COR-L47 (cell line): ENCODE measurements at places on chromosomes 6 and 20.

DNA sequence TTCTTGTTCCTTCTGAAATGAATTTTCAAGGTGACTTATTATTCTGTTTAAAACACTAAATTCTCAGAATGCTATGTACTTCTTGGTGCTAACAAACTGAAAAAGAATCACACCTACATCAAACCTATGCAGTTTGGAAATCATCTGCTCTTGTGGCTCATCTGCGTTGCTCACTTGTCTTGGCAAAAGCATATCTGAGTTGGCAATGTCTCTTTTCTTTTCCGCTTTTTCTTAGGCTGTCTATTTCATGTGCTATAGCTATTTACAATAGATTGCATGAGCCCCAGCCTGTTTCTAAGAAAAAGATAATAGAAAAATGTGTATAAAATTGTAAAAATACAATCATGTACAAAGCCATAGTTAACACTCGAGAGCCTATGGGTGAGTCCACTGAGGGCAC is 348.9 kb upstream of the AGPAT4 start:
- DNase-seq = no peak

GRCh38 chr20:53937339-53937741 is 133.1 kb downstream of the BCAS1 start:
- no peak for DNase-seq

DNA sequence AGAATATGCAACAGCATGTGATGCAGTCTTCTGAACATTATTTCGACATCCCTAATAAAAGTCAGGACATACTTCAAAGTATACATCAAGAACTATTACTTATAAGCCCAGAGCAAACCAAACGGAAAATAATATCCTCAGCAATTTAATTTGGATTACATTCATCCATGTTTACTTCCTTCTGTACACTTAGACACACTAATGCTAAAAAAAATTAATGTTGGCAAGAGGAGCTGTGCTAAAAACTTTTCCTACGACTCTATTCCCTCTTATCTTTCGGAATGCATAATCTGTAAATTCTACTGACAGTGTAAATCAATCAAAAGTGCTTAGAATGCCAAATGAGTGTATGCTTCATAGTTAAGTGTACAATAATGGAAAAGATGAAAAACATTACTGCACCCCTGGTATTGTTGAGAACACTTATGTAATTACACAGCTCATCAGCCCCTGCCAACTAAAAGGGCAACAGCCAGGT is 301.2 kb upstream of the HSF2 start:
- no peak for DNase-seq

- peak; percentile 31 for DNase-seq
These were observed 25.2 kb downstream of the PACSIN1 start for GRCh38 chr6:34491091-34491430.

DNA sequence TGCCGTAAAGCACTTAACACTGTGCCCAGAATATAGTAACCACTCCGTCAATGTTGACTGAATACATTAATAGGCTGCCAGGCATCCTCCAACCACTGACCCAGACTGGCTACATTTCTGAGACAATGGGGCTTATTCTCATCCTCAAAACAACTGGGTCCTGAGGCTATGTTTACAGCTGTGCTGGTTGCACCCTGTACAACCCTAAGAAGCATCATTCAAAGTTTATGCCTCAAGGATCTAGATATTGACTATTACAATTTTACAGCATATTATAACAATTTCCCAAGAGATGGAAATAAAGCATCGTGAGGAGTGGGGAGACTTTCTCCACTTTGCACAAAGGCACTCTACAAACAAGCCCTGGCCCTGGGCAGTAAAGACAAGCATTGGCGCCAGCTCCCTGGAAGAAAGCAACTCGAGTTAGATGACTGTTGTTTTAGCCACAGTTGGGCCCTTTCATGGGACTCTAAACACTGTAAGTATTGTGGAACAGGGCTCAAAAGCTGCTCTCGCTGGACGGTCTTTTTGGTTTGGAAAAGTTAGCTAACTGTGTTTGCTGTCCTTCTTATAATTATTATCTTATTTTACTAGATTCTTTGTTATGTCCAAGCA is 30.2 kb downstream of the MYLIP start:
- DNase-seq = no peak

DNA sequence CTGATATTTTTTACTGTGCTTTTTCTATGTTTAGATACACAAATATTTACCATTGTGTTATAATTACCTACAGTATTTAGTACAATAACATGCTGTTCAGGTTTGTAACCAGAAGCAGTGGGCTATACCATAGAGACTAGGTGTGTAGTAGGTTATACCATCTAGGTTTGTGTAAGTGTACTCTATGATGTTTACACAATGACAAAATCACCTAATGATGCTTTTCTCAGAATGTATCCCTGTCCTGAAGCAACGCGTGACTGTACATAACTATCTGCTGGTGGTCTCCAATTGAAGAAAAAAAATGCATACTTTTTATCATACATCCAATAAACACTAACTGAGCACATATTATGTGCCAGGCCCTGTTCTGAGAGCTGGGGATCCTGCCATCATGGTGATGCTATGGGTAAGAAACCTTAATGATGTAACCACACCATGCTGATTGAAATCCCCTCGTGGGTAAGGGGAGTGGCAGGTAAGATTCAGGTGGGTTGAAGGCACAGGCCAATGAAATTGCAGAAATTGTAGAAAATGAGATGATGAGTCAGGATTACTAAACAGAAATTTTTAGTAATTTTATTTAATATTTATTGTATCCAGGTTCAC is 76.8 kb downstream of the FYN start:
- DNase-seq = no peak

DNA sequence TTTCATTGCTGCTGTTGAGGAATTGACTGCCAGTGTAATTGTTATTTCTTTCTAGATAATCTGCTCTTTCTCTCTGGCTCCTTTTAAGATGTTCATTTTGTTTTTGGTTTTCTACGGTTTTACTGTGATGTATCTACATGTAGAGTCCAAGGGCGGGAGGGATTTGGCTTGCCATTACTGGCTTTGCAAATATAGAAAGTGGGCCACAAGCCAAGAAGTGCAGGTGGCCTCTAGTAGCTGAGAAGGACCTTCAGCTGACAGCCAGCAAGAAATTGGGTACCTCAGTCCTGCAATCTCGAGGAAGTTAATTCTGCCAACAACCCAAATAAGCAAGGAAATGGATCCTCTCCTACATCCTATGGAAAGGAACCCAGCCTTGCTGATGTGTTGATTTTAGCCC is 42.8 kb upstream of the GLP1R start:
- peak; percentile 75 for DNase-seq

DNA sequence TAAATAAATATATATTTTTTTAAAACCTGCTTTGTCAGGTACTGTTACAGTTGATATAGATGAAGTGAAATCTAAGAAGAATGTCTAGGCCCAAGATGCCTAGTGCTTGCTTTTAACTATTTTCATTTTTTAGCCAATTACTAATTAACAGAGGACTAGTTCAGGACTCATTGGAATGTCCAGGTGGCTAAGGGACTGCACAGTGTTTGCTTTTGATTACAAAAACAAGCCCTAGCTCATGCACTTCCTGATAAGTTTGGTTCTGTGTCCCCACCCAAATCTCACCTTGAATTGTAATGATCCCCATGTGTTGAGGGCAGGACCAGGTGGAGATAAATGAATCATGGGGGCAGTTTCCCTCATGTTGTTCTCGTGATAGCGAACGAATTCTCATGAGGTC is 417.1 kb downstream of the PLCB1 start:
- no peak for DNase-seq

GRCh38 chr6:69816026-69816425 is 19.2 kb upstream of the LMBRD1 start:
- DNase-seq = no peak

GRCh38 chr20:59117526-59117925 is 46.1 kb upstream of the ZNF831 start:
- no peak for DNase-seq

GRCh38 chr20:43293068-43293786 is 103.5 kb upstream of the PTPRT start:
- no peak for DNase-seq

DNA sequence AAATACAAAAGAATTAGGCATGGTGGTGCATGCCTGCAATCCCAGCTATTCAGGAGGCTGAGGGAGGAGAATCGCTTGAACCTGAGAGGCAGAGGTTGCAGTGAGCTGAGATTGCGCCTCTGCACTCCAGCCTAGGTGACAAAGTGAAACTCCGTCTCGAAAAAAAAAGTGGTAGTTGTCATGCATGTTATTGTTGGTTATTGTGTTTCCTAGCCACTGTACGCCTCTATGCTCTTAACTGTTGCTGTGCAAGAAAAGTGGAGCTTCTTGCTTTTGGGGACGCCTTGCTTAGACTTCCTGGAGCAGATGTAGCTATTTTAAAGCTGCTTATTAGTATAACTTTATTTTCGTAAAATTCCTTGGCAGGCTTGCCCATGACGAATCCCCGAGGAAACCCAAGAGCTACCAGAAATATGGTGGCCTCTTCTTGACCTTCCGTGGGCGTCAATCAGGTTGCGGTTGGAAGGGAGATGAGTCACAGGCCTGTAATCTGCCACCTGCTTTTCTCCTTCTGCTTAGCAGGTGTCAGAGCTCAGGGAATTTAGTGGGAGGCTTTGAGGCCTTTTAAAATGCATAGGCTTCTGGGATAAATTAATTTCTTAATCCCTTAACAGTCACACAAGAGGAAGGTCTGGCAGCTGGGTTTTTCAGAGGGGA is 17.3 kb downstream of the GABRR2 start:
- DNase-seq = no peak

GRCh38 chr20:46850416-46850815 is 44.2 kb upstream of the EYA2 start:
- no peak for DNase-seq

- no peak for DNase-seq
These were observed 9.2 kb downstream of the ZHX3 start for GRCh38 chr20:41308290-41308711.

GRCh38 chr6:123967905-123968304 is 164.2 kb downstream of the NKAIN2 start:
- peak; percentile 36 for DNase-seq

DNA sequence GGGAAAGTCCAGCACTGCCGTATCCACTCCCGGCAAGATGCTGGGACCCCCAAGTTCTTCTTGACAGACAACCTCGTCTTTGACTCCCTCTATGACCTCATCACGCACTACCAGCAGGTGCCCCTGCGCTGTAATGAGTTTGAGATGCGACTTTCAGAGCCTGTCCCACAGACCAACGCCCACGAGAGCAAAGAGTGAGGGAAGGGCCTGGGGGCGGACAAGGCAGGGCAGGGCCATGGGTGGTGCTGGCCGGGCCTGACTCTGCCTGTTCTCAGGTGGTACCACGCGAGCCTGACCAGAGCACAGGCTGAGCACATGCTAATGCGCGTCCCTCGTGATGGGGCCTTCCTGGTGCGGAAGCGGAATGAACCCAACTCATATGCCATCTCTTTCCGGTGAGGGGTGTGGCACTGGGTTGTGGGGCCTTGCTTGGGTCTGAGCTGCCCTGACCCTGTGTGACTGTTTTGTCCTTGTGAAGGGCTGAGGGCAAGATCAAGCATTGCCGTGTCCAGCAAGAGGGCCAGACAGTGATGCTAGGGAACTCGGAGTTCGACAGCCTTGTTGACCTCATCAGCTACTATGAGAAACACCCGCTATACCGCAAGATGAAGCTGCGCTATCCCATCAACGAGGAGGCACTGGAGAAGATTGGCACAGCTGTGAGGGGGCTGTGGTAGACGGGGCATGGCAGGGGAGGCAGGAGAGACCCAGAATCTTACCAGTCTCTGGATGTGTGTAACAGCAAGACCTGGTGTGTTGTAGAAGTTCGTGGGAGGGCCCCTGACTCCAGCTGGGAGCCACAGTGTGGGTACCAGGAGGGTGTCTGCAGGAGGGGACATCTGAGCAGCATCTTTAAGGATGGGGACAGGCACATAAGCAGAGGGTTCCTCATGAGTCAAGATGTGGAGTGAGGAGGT is 29.1 kb downstream of the PLCG1 start:
- DNase-seq = no peak

- no peak for DNase-seq
These were observed 1.1 kb downstream of the SLC22A23 start for GRCh38 chr6:3455569-3456394.

DNA sequence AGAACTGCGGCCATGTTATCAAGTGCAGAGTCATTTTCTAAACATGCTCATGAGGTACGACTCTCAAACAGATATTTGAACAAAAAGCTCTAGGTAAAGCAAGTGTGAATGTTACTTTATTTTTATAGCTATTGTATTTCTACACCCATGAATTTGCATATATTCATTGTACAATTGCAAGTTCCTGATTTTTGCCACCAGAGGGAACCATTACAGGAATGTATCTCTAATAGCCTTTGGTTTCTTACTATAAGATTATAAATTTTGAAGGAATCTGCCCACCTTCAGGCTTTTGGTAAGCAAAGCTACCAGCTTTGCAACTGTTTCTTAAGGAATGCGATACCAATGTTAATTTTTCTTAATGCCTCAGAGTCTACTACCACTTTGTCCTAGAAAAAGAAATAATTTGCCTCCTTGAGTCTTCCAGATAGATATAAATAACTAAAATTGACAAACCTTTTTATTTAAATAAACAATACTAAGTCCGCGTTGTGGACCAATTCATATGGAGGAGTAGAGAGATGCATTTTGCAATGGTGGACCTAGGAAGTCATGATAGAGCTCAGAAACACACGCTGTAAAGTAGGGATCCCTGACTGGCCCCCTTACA is 125.4 kb upstream of the SAMD5 start:
- peak; percentile 9 for DNase-seq

GRCh38 chr6:149545258-149545753 is 537 bp downstream of the PPIL4 start:
- no peak for DNase-seq

DNA sequence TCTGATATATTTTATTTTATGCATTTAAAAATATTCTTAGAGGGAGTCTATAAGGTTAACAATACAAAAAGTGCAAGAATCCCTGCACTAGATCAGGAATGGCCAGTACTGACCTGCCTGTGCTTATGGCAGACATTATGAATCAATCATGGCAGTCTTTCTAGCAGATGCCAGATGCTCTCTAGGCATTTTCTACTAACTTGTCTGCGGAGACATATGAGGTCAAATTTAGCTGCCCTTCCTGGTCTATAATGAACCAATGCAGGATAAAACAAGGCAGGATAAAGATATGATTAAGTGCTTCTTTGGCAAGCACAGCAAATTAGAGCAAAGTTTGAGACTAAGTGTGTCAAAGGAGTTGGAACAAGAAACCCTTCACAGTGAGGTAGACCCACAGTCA is 46.6 kb upstream of the RNF24 start:
- DNase-seq = no peak

GRCh38 chr6:12608016-12608860 is 108.3 kb upstream of the PHACTR1 start:
- no peak for DNase-seq

GRCh38 chr20:58006346-58007316 is 221.8 kb downstream of the ANKRD60 start:
- no peak for DNase-seq

- DNase-seq = no peak
These were observed 350.3 kb upstream of the KCNQ5 start for GRCh38 chr6:72271531-72271930.
